Activated T-helper 17 cell treated with anti-CD3 and anti-CD28 coated beads, Interleukin-2, amount 50 U/mL, for 72 hours (primary cell): ENCODE measurements at places on chromosomes 4 and X. TPM values are rescaled to one million over a fixed set of nuclear protein-coding genes. Genes with fewer than 3 reads are reported as not detected.

DNA sequence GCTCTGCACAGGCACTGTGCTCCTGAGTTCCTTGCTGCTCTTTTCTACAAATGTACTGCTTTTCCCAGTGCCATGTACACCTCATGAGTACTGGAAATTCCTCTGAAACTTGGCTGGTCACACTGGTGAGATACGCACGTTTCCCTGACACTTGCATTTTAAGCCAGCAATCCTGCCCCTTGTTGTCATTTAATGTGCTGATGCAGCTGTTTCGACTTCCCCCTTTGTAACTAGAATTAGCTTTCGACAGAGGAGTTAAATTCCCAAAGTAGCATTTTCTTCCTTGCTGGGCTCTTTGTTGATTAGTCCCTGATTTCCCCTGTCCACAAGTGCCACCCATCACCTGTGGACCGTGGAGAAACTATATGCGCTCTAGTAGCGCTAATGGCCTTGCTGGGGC, 77.5 kb downstream of the IQCM start:
- no peak for ATAC-seq

DNA sequence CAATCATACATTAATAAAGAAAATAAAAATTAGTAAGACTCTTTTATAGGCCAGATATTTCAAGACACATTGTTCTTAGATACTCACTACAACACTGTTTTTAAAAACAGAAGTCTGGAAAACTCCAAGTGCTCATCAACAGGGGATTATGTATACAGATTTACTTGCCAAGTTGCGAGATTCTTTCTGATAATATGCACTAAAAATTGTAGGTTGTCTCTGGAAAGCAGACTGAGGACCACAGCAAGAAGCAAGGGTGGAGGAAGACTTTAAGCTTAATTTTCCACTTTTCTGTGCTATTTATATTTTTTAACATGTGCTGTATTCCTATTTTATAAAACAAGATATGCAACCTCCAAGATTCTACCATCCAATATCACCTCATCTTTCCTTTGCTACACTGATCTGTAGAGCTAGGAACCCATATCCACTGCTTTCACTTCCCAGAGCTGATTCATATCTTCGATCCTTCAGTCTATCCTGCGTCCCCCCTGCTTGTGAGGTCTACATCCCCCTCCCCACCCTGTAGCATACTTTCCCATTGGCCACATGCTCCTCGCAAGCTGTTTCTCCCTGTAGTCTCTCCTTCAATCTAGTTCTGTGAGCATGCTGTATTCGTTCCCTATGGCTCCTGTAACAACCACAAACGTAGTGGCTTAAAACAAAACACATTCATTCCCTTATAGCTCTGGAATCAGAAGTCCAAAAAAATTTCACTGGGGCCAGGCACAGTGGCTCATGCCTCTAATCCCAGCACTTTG, 15.7 kb downstream of the SOD3 start:
- no peak for ATAC-seq

DNA sequence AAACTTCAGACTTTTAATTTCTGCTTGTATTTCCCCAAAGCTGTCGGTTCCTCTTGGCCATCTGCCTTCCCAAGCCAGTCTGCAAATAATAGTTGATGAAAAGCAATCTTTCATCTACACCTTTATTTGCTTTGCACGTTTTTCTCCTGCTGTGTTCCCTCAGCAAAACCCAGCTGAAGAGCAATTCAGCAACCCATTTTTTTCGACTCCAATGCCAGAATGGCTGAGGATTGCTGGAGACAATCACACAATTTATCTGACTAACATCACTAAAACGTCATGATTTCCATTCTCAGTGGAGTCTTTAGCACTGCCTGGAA, 94.3 kb downstream of the GPRIN3 start:
- no peak for ATAC-seq

DNA sequence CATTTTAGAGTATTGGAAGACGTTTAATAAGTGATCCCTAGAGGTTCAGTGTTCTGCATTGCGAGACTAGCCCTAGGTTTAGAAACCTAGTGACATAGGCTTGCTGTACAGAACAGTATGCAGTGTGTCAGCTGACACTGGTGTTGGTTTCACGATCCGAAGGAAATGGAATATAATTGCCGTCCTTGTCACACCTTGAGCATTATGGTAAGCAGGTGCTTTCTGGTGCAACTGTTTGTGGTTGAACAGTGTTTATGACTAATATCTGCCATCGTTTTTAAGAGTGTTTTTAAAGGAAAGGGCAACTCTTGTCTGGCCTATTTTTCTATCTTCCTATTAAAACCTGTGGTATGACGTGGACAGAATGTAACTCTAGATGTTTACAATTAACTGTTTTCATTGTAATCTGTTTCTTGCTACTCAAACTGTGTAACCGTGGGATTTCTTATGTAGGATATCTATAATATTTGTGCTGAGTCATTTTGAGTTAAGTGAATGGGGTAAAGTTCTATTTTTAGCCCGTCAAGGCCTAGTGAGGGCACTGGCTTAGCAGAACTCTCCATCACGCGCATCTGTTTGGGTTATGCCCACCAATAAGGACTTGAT, 53.8 kb upstream of the TBC1D14 start:
- peak; percentile 97 for ATAC-seq

DNA sequence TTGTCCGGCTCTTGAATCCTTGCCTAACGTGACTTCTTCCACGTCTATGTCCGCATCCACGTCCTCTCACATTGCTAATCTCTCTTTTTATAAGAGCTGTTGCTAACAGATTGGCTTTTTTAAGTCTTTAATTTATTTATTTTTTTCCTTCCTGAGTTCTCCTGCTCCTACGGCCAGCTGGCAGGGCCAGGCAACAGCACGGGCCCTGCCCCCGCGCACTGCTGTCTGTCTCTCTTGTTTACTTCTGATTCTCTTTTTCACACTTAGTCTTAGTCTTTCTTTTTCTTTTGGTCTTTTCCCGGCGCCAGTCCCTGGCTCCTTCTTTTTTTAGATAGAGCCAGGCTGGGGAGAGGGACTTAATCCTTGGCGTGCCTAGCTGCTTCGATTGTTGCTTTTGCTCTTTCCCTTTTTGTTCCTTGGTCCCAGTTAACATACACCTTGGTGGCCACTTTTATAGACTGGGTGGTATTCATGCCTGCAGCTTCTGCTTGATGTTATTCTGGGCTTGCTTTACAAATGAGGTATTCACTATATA, 53.2 kb upstream of the RBMX start:
- ATAC-seq = no peak

PF4V1 gene
- total RNA-seq = not detected

DNA sequence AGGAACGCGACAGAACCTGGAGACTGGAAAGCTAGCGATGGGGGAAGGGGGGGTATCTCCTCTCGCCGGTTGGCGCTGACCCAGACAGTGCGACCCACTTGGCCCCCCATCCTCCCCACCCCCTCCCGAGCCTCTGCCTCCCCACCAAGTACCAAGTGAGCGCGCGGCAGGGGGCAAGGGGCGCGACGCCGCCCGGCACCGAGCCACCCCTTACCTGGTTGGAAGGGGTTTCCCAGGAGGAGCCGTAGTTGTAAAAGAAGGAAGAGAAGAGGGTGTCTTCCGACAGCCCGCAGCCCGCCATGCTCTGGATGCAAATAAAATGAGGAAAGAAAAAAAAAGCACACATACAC, 112.2 kb downstream of the DHX15 start:
- no peak for ATAC-seq
